T follicular helper cell (primary cell): ENCODE measurements at places on chromosomes 3 and 15.

DNA sequence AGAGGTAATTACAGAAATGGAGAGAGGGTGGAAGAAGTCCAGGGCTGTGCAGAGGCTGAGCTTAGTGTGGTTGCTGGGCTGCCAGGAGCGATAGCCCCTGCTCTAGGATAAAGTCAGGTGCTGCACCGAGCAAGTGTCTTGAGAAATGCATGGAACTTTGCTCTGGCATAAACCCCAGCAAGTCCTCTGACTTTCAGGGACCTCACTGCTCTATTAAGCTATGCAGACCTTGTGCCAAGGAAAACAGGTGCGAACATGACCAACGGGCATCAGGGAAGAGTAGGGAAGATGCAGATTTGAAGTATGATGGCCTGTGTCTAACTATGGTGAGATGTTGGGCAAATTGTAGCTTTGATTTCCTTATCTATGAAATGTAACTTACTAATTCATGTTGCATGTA lies 416.8 kb downstream of the NR2F2 start:
- no peak for DNase-seq

- DNase-seq: no peak
Observed at GRCh38 chr15:89500397-89501270, 4.3 kb upstream of the RHCG start.

DNA sequence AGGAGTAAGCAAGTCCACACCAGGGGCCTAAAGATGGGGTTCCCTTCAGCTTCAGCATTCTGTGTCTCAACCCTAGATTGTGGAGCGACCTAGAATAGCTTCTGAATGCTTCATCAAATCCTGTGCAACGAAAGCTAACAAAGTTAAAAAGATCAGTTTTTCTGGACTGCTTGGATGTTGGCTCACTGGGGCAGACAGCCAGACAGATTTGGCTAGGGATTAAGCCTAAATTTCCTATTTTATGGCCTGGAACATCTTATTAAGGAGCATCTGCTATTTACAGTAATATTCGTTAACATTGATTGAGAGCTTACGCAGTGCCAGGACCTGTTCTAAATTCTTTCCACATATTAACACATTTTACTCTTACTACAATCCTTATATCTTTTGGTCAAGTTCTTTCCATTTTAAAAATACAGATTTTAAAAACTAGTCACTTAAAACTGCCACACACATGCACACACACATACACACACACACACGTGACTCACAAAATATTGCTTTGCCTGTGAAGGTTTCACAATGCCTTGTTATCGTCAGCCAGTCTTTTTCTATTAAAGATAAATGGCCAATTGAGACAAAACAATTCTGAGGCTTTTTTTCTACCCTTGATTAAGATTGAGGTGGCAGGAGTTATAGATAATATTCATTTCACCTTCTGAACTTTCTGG lies 173.3 kb upstream of the SNTN start:
- no peak for DNase-seq

DNA sequence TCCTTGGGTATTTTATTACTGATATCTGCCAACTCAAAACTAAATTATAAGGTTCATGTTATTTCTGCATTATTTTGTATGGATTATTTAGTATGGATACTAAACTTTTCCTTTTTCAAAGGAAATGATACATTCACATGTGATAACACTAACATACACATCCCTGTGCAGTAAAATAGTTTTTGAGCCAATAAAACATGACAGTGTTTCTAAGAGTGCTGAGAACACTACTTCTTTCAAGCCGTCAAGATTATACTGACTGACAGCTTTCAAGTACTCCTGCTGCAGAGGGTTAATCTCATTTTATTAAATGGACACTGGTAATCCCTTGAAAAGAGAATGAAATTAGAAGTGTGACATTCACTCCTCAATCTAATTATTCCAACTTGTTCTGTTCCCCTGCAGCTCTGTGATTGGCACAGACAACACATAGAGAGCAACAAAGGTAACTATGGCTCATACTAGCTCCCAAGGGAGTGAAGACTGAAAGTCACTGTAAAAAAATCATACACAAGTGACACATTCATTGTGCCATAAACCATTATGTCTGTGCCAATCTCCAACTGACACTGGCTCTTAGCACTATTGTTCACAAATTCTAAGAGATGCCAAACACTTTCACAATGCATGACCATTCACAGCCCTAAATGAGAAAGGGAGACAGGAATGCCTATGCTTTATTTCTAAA lies 468.6 kb downstream of the SHQ1 start:
- no peak for DNase-seq

DNA sequence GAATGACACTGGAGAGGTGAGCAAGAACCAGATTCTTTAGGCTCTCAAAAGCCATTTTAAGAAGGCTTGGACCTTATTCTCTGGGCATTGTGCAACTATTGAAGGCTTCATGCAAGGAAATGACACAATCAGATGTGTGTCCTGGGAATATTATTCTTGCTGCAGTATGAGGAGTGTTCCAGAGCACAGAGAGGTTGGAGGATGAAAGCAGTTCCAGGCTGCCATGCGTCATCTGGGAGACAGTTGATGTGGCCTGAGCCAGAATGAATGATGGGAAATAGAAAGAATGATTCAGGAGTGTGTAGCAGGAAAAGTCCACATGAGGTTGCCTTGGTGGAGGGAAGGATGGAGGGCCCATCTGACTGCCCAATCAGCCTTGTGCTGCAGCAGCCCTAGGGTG lies 123.1 kb downstream of the CHCHD6 start:
- no peak for DNase-seq

GRCh38 chr3:24433838-24434591 lies 60.6 kb downstream of the THRB start:
- no peak for DNase-seq

DNA sequence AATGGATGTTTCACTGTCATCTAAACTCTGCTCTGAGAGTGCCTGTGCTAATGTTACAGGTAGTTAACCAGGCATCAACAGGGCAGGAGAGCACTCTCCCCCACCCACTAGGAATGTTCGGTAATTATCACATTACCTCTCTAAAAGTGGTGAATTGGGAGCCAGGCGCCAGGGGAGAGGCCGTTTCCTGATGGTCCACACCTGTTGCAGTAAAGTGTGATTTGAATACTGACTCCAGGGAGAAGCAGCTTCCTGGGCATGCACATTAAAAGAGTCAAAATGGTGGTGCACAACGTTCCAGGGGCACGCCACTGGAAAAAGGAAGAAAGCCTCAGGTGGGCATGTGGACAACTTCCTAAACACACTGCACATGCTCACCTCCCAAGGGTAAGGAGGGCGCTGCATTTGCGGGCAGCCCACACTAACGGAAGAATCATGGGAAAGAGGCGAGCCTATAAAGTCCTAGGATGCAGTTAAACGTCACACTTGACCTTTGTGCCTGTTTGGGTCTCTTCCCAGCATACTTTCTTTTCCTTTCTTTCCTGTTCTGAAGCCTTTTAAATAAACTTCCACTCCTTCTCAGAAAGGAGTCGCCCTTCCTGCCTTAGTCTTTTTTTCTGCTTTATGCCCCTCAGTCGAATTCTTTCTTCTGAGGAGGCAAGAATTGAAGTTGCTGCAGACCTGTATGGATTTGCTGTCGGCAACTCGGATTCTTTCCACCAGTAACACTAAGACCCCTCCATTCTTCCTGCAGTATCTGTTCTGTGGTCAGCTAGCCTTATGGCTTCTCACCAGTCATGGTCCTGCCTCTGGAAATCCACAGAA lies 28.9 kb upstream of the GPD1L start:
- DNase-seq: no peak

DNA sequence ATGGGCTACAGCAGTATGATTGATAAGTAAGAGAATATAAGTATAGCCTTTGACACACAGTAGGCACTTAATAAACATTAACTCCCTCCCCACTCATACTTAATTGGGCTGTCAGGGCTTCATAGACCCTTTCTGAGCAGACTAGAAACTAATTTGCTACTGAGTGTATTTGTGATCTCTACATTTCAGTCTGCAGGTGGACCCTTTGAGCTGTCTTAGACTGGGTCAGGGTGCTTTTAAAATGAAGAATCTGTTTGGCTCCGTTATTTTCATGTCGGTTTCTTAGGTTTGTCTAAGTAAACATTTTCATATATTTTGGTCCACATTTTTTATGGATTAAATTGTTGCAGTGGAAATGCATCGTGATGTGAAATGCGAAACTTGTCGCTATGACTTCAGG lies 50.3 kb upstream of the SELENOK start:
- no peak for DNase-seq

- no peak for DNase-seq
Observed at GRCh38 chr3:75176937-75177336, 487.2 kb upstream of the FRG2C start.

GRCh38 chr15:40474581-40474980 lies 3.8 kb downstream of the CHST14 start:
- no peak for DNase-seq

- no peak for DNase-seq
Observed at GRCh38 chr3:70308760-70309159, 3.7 kb downstream of the MDFIC2 start.

DNA sequence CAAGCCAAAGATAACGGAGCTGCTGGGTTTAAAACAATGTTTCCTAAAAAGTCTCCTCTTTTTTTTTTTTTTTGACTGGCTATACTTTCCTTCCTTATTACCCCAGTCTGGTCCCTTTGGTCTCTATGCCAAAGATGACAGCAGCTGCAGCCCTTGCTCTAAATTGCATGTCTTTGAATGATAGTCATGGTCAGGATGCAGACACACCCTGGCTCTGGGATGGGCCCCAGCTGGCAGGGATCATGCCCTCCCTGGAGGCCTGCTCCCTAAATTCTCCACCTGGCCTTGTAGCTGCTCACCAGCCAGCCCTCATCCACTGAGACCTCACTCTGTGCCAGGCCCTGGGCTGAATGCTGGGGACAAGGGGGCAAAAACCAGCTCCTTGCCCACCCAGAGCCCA lies 95.8 kb downstream of the MESD start:
- no peak for DNase-seq

DNA sequence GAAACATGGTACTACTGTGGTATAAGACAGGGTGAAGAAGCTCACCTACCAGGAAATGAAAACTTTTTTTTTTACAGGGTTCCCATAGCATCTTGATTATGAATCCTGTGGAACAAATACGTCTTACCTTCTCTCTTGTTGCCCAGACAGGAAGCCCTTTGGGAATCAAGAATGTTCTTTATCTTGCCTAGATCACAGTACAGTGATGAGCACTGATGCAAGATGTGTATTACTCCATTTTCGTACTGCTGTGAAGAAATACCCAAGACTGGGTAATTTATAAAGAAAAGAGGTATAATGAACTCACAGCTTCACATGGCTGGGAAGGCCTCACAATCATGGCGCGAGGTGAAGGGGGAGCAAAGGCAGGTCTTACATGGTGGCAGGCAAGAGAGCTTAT lies 281.3 kb downstream of the UBE2E2 start:
- DNase-seq: no peak

GRCh38 chr3:37223141-37223558 lies 48.8 kb upstream of the LRRFIP2 start:
- no peak for DNase-seq

GRCh38 chr3:154953538-154953937 lies 126.6 kb upstream of the MME start:
- DNase-seq: no peak

GRCh38 chr3:45682311-45682710 lies 6.9 kb upstream of the SACM1L start:
- no peak for DNase-seq

GRCh38 chr3:152256851-152257562 lies 11.7 kb upstream of the MBNL1 start:
- DNase-seq: no peak

GRCh38 chr3:191721990-191722389 lies 261.0 kb downstream of the PYDC2 start:
- no peak for DNase-seq

- no peak for DNase-seq
Observed at GRCh38 chr3:41327718-41328117, 128.4 kb downstream of the CTNNB1 start.

- DNase-seq: no peak
Observed at GRCh38 chr3:112003321-112004080, 4.8 kb downstream of the TAGLN3 start.

DNA sequence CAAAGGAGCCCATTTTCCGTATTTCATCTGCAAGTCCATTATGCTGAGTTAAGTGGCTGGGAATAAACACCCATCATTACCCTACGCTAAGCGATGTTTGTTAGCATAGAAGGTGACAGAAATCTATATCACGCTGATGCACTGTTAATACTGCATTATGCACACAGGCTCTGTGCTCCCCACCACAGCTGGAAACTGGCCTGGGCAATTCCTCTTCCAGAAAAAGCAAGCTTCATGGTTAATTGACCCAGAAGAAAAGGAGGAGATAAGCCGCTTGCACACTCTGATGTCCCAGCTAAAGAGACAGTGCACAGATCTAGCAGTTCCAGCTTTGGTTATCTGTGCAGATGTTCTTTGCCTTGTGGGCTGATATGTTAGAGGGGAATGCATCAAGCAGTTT lies 232.6 kb downstream of the NTRK3 start:
- DNase-seq: no peak

DNA sequence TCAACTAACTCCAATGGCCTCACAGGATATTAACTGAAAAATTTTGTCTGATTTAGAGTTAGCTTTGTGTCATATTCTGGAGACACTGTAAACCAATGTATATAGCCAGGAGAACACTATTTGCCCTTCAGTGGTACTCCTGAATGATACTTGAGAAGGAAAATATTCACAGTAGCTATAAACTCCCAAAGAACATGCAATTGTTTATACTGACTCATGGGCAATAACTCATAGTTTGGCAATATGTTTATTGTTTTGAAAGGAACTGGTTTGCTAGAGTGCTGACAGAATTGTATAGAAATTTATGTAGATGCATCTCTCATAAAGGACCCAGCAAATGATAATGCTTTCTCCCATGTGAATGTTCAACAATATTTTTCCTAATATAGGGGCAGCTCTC lies 537.6 kb downstream of the PLOD2 start:
- DNase-seq: no peak

GRCh38 chr3:177515786-177516157 lies 318.5 kb upstream of the TBL1XR1 start:
- no peak for DNase-seq

DNA sequence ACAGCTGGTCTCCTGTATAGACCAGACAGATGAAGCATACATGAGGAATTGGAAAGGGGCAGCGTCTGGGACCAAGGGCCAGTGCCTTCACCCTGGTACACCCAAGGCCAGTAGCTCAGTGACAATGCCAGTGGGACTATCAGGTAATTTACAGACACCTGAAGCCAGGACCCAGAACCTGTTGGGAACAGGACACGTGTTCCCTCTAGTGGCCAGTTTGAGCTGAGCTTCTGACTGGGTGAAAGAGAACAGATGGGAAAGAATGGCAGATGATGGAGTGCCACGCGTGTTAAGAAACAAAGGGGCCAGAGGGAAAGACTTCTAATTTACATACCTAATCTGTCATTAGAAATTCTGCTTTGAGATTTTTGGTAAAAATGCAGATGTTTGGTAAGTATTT lies 5.1 kb upstream of the SLC25A38 start:
- DNase-seq: peak; percentile 30
